ENCODE measurements at places on chromosomes 7 and 10.

DNA sequence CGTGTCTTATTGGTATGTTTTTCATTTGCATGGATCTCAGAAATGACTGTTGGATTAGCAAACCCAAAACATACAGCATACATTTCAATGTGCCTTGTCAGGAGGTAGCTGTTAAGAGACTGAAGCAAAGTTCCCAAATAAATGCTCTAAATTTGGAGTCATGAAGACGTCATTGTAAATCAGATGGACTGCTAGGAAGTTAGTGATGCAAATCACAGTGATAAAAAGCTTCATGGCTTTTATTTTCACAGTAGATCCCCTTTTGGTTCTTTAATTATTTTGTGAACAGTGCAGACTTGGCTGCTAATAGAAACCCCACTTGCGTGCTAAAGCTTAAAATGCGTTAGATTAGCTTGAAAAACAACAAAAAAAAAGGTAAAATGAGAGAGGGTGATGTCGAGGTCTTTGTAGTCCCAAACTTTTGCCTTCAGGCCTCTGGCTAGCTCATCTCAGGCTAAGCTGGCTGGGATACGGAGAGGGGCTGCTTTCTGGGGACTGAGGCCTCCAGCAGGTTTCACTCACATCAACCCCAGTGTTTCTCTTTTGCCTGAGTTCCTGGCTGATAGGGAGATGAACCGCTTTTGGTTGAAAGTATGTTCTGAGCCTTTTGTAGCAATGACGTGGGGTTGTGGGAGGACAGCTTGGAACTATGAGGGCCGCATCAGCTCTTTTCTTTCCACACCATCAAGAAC, 107.1 kb upstream of the CDCA7L start:
- DNase-seq, result no peak

DNA sequence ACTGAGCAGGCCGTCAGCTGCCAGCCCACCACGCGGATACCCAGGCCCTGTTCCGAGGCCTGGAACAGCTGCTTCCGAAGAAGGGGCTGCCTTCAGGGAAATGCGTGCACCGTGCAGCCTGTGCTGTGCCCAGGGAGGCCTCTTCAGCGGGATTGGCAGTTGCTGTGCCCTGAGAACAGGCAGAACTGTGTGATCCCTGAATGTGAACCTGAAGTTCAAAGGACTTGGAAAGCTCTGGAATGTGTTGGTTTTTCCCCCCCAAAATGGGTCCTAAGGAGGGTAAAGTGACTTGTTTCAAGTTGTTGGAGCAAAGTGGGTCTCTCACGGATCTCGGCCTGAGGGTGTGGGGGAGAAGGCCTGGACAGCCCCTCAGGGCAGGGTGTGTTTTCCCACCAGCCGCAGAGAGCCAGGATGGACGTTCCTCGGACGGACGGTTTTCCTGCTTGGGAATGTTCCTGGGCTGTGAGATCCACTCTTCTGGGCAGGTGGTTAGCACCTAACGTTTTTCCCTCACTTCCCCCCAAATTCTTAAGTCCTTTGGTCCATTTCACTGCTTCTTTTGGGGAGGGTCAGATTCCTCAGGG, 2.1 kb downstream of the SPRN start:
- no peak for DNase-seq

DNA sequence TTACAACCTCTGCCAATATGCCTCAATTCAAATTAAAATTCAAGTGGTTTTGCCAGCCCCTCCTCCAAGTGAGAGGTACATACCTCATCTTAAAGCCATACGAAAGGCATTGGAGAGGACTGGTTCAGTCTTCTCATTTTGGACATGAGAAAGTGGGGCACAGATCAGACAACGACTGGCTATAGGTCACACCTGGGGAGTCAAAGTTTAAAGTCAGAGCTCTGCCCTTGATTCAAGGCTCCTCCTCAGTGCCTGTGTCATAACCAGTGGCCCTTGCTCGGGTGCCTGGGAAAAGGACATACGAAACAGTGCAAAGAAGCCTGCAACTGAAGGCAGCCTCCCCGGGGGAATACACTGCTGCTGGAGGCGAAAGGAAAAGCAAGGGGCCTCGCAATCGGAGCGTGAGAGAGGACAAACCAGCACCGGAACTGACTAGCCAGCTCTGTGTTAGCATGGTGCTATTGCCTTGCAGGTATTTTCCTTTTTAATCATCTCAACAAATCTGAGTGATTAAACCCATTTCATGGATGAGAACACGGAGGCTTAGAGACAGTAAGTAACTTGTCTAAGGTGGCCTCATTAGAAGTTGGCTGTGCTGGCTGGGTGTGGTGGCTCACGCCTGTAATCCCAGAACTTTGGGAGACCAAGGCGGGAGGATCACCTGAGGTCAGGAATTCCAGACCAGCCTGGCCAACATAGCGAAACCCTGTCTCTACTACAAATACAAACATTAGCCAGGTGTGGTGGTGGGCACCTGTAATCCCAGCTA, 1.1 kb upstream of the MTPAP start:
- no peak for DNase-seq

GRCh38 chr7:64687249-64687648, 21.3 kb downstream of the ZNF107 start:
- no peak for DNase-seq

DNA sequence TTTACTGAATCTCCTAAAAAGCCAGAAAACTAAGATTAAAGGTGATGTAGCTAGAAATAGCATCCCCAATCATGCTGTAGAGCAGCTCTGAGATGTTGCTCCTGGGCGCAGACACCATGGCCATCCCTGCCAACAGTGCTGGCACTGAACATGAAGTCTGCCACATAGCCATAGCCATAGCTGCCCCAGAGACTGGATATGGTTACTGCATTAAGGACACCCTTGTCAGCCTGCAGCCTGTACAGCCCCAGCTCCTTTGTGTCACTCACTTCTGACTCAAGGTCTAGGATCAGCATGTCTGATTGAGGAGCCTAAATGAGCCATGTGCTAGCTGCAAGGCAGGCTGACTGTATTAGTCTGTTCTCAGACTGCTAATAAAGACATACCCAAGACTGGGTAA, 284.6 kb downstream of the RPS24 start:
- no peak for DNase-seq

DNA sequence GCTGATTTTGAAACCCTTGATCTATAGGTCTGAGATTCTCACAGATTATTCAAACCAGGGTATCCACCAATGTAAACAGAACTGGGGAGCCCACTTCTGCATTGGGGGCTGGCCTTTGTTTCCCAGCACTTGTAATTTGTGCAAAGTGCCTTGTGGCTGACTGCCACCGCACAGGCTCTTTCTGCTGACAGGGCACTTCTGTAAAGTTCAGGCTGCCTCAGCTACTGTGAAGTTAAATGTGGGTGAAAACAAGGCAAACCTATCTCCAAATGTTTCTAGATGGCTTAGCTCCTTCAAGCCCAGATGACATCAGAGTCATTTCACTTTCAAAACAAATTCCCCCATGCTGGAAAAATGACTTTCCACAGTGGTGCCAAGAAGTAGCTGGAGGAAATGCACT, 54.7 kb downstream of the GRID1 start:
- no peak for DNase-seq

DNA sequence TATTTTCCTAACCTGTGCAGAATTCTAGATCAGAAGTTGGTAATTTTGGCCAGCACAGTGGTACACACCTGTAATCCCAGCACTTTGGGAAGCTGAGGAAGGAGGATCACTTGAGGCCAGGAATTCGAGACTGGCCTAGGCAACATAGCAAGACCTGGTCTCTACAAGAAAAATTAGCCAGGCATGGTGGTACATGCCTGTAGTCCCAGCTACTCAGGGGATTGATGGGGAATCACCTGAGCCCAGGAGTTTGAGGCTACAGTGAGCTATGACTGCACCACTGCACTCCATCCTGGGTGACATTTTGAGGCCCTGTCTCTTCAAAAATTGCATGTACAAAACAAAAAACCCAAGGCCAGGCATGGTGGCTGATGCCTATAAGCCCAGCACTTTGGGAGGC, 8.6 kb downstream of the PGAM1 start:
- DNase-seq, result no peak

DNA sequence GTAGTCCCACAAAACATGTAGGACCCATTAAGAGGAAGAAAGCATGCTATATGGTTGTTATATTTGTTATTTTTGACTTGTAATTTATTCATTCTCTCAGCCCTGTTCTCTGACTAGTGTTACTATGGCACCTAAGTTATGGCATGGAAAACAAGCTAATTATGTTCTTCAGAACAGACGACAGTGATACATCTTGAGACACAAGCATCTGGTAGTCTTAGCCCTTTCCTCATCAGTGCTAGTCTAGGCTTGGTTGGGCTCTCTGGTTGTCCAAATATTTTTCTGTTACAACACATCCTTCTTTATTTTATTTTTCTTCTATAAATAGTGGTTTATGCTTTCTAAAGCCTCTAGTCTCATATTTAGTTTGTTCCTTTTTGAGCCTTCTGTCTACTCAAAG, 308.3 kb upstream of the KAT6B start:
- DNase-seq, result no peak

DNA sequence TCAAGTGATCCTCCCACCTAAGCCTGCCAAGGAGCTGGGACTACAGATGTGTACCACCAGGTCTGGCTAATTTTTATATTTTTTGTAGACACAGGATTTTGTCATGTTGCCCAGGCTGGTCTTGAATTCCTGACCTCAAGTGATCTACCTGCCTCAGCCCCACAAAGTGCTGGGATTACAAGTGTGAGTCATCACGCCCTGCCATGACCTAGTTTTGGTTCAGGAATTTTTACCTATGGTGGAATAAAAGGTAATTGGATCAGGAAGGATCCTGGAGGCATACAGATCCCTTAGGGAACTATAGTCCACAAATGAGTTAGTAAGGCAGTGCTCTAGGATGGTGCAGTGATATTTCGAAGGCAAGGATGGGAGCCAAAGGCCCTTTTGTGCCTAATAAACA, 717.9 kb downstream of the PHTF2 start:
- DNase-seq, result no peak

DNA sequence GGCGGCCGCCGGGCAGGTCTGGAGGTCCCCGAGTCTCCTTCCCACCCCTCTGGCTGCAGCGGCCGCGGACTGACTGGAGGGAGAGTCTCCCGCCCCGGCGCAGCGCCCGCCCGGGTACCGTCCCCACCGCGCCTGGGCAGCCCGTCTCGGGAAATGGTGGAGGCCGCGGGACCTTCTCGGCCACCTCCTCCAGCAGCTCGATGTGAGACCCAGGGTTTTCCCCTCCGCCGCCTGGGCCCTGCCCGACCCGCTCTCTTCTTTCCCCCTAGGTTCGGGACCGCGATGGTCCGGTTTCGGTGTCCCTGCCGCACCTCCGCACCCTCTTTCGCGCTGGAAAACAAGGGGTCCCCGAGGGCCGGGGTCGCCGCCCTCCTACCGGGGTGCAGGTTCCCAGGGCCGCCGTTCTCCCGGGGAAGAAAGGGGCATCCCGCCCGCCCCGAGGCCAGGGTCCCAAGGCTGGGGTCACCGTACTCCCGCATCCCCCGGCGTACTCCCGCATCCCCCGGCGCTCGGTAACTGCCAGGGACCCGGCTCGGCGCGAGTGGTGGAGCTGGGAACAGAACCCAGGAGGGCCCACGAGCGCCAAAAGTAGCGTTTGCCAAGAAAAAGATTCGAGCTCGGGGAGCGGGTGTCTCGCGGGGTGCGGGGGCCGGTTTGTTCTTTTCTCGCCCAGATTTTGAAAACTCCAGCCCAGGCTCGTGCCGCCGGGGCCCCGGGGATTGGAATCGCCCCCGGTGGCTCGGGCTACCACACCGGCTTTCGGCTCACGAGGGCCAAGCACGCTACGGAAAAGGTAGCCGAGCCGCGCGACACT, 3.4 kb downstream of the TNRC18 start:
- DNase-seq, result no peak

DNA sequence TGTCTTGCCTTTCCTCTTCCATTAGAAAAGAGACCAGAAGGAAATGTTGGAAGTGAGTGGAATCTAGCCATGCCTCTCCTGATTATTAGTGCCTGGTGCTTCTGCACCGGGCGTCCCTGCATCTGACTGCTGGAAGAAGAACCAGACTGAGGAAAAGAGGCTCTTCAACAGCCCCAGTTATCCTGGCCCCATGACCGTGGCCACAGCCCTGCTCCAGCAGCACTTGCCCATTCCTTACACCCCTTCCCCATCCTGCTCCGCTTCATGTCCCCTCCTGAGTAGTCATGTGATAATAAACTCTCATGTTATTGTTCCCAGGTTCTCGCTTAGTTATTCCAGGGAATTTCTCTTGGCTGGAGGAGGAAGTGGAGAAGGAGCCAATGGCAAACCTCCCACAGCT, 4.2 kb downstream of the TMEM176A start:
- DNase-seq, result no peak
